ENCODE measurements at places on chromosomes 7 and 10. TPM values are rescaled to one million over a fixed set of nuclear protein-coding genes. Genes with fewer than 3 reads are reported as not detected.

- no peak for DNase-seq
These were observed 32.0 kb upstream of the CRTAC1 start for GRCh38 chr10:98062424-98062823.

DNA sequence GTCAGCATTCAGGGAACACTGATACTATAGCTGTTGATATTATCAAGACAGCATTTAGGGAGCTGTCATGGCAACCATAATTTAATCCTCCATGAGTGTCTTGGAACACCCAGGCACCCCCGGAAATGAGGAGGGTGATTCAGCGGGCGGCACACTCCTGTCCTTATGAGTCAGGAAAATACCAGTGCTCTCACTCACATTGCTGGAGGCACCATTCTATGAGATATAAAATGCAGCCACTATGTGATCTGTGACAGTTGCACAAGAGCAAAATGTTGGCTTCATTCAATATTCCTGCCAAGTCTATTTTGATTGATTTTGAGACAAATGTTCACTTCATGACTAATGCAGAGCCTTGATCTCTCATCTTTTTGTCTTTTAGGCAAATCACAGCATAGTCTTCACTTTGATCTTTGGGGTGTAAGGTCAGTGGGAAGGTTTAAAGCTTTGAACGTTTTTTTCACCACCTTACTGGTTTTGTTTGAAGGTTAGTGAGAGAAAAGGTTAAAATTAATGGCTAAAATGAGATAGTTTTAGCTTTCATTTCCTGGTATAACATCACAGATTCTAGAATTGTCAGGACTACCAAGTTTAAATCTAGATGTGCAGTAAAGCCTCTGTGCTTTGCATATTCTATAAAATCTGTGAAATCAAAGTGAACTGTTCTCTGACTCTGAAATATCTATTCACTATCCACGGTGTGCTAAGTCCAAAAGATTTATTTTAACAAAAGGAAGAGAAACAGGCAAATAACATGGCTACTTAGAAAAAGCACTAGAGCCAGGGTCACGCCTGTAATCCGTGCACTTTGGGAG, 12.4 kb upstream of the ARHGAP12 start:
- DNase-seq = peak; percentile 98

DNA sequence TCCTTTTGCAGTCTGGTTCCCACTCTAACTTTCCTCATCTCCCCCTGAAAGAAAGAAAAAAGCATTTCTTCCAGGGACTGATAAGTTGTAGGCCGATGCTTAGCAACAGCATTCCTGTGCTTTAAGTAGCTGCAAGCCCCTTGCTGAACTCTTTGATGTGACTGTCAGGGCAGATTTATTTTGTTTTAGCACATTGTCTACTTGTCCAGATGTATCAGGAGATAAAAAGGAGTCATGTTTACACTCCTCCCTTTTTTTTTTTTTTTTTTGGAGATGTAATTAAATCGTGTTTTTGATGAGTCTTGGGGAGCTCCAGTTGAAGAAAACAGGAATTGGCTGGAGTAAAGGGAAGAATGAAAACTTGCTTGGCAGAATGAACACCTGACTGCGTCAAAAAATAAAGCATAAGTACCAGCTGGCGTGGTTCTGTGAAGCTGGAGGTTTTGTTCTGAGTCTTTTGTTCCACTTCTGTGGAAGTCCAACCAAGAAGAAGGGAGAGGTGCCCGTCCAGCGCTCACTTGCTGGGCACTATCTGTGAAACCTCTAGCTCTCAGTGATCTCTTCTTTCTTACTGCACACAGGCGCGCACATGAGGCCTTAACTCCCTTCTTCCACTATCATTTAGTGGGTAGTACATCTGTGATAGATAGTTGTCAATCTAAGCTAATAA, 871.7 kb downstream of the LRMDA start:
- no peak for DNase-seq

DNA sequence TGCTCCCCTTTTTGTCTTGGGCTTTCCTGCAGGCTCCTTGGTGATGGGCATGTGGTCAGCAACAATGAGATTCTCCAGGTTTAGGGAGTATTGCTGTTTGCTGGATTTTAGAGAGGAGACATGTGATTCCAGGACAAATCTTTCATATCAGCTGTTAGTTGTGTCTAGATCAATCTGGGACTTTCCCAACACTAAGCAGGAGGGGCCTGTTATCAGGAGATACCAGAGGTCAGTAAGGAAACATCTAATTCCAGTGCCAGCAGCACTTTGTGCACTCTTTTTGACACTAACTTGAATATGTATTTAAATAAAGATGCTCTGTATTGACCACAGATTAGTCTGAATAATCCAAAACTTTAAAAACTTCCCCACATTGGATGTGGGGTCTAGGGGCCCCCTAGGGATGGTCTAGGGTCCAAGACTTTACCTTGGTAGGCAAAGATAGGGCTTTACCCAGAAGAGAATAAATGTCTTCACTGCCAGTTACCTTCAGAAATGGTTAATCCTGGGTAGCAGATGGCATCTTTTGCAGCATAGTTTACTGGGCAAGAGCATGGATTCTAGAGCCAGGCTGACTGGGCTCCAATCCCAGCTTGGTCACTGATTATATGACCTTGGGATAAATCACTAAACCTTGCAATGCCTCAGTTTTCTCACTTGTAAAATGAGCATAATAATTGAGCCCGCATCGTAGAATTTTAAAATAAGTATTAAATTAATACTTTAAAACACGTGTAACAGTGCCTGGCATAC, 6.4 kb upstream of the FIGNL1 start:
- DNase-seq = no peak

DNA sequence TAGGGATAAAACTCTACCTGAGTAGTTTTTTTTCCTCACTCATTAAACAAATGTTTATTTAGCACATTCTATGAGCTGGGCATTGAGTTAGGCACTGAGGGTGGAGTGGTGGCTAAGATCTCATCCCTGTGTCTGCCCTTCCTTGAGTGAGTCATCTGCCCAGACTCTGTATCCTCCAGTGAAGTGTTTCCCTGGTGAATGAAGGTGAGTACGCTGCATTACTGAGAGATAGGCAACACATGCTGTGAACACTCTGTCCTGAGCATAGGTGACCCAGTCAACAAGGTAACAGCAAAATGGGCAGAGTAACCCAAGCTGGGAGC, 5.8 kb downstream of the PITX3 start:
- DNase-seq = peak; percentile 75

- DNase-seq = no peak
These were observed 35.1 kb upstream of the ZNRF2 start for GRCh38 chr7:30249316-30249715.

- DNase-seq = peak; percentile 65
These were observed 10.8 kb downstream of the PARD3 start for GRCh38 chr10:34804306-34804705.

DNA sequence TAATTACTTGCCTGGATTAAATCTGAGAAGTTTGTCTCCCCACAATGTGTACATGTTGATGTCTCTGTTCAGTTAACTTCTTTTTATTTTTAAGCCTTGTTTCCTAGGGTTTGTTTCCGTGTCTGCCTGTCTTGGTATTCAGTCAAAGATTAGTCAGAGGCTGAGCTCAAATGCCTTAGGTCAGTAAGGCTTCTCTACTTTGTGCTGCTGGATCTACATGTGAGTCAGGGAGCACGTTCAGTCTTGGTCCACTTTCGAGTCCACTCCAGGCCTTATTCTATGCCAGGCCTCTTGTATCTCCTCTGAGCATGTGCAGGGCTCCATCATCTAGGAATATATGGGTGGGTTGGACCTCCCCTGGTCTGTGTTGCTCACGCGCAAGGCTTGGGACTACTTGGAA, 93.3 kb upstream of the FZD8 start:
- peak; percentile 72 for DNase-seq

DNA sequence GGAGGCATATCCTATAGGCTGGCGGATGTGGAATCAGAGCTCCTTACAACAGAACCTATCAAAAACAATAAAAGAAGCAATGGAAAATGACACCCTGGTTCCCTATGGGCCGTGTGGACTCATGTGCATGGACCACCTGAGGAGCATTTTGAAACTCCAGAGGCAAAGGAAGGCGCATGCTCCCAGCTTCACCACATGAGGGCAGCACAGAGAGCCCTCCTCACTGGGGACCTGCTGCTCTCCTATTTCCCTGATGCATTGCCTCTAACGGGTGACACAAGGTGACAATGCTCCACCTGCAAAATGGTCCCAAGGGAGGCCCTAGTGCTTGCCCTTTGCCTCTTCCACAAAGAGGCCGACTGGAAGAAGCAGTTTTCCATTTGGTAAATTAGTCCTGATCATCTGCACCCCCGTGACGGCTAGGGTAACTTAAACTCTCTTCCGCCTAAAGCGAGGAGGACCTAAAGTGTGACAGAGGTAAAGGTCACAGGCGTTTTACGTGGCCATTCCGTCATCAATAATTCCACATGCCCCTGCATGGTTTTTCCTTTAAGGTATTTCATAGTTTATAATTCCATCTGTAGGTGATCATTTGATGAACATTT, 67.7 kb downstream of the GPAM start:
- peak; percentile 7 for DNase-seq

DNA sequence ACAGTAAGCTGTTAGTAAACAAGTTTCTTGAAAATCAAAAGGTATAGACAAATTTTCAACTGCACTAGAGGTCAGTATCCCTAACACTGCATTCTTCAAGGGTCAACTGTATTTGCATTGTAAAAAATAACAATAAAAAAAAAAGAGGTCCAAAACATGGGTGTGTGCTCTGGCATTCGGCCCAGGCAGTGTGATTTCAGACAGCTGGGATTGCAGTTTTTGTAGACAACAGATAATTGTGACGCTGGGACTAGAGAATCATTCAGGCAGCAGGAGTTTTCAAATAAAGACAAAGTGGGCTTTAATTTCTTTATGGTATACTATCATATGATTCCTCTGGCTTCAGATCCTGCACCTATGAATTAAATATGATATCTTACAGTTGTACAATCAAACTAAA, 543.2 kb upstream of the SEMA3D start:
- no peak for DNase-seq

DNA sequence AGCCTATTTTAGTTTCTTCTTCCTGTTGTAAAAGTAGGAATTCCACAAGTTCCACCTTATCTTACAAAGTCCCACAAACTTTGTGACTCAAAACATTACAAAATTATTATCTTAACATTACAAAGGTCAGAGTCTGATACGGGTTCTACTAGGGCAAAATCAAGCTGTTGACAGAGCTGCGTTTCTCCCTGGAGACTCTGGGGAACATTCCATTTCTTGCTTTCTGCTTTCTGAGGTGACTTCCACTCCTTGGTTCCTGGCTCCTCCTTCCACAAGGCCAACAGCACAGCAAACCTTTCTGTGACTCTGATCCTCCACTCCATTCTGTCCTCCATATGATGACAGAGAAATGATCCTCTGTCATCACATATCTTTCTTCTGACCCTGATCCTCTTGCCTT, 10.6 kb downstream of the OR2F1 start:
- no peak for DNase-seq

GRCh38 chr7:159035571-159036073, 109.0 kb downstream of the VIPR2 start:
- no peak for DNase-seq

- no peak for DNase-seq
These were observed 21.7 kb downstream of the ABCA13 start for GRCh38 chr7:48192996-48193395.

GRCh38 chr7:111568419-111568818, 6.1 kb upstream of the IMMP2L start:
- no peak for DNase-seq

GRCh38 chr10:128064970-128065580, 61.1 kb downstream of the MKI67 start:
- no peak for DNase-seq

DNA sequence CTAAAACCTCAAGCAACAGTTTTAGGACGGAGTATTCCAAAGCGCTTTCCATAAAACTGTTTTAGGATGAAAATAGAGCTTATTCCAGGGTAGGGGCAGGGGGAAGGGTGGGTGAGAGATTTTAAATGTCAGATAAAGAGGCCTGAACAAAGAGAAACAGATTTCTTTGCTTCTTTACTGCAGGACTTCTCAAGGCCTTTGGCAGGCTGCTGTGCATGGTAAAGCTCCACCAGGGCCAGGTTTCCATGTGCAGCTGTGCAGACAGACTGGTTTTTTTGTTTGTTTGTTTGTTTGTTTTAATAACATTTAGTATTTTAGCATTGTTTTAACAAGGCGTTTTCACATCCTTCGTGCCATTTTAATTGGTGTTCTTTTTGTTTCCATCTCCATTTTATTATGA, 26.3 kb downstream of the HECW1 start:
- no peak for DNase-seq

DNA sequence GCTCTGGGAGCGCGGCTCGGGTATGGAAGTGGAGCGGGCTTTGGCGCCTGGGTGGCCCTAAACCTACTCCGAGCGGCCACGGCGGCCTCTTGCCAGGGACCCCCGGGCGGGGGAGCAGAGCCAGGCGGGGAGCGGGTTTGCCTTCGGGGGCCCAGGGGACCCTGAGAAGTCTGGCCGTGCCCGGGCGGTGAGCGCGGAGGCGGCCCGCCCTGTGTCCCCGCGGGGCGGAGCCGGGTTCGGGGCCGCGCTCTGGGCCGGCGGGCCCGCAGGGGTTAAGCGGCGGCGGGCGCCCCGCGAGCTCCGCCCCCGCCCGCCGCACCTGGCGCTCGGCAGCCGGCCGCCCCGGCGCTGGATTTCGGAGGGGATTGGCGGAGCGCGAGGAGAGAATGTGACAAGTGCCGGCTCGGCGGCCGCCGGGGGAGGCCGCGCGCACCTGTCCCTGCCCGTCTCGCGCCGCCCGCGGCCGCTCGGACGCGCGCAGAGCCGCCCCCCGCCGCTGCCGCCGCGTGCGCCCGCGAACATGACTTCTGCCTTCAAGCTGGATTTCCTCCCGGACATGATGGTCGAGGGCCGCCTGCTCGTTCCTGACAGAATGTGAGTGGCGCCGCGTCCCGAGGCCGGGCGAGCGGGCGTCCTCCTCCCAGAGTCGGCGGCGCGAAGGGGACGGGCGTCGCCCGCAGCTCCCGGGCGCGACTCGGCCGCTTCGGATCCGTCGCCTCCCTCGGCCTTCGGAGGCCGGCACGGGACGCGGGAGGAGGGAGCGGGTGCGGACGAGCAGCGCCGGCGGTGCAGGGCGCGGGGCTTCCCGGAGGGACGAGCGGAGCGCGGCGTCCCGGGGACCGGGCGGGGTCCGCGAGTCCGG, at the start of gene CELF2:
CELF2 (plus strand) TSS at position 303 of the 862 bp plus-strand sequence; CDS start at position 521, 218 bp downstream.
- DNase-seq = no peak

- DNase-seq = peak; percentile 68
These were observed 111.8 kb downstream of the EGFR start for GRCh38 chr7:55130395-55131141.

ASB10 gene
- not detected for polyA plus RNA-seq

C7orf57 gene
- polyA plus RNA-seq = 1.1 TPM

CYP2C19 gene
- not detected for polyA plus RNA-seq
